GM23338 (cell line): ENCODE measurements at places on chromosomes 12 and 14.
A peak's percentile ranks its signal among the peaks of the same experiment; 100 is the strongest.

GRCh38 chr14:49733836-49734235 is 34.1 kb upstream of the KLHDC2 start:
- DNase-seq, result no peak

- no peak for DNase-seq
Observed at GRCh38 chr12:30970559-30971197, 44.1 kb downstream of the TSPAN11 start.

- DNase-seq, result no peak
Observed at GRCh38 chr12:80422550-80422949, 21.5 kb upstream of the PTPRQ start.

- DNase-seq, result no peak
Observed at GRCh38 chr12:7354529-7354928, 50.7 kb downstream of the ACSM4 start.

GRCh38 chr14:63478010-63478409 is 65.2 kb downstream of the PPP2R5E start:
- no peak for DNase-seq

DNA sequence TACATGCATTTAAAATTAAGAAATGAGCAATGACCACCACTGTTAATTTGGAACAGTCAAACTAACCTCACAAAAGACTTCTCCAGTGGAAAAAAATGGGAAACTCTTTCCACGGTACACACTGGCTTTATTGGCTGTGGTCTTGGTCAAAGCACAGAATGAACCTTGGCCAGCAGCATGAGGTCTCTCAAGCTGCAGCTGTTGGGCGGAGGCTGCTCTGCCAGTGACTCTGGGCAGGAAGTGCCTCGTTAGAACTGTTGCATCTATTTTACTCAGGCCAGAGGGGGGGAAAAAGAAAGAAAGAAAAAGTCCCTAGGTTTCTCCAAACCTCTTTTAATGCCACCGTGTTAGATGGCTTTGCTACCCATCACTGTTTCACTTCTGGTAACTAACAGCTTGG is 279.8 kb upstream of the DIO2 start:
- DNase-seq, result peak; percentile 47

GRCh38 chr14:66228267-66228970 is 257.8 kb upstream of the CCDC196 start:
- no peak for DNase-seq

GRCh38 chr12:69055280-69055679 is 122.3 kb upstream of the CPM start:
- DNase-seq, result no peak

DNA sequence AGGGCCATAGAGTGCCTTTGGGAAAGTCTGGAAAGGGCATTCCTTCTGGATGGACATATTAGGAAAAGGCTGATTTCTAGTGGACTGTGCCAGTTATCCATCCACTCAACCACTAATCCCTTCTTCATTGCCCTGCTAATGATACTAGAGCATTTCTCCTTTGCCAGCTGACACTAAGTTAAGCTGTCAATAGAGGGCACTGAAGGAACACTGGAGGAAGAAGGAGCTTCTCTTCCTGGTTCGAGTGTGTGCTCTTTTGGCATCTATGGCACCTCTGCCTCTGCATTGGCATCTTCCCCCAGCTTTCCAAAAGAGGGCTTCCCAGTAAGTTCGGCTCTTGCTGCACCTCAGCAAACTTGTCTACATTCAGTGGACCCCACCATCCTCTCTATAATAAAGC is 165.4 kb downstream of the DERA start:
- peak; percentile 78 for DNase-seq

- DNase-seq, result no peak
Observed at GRCh38 chr14:104659764-104660523, 29.5 kb upstream of the INF2 start.

DNA sequence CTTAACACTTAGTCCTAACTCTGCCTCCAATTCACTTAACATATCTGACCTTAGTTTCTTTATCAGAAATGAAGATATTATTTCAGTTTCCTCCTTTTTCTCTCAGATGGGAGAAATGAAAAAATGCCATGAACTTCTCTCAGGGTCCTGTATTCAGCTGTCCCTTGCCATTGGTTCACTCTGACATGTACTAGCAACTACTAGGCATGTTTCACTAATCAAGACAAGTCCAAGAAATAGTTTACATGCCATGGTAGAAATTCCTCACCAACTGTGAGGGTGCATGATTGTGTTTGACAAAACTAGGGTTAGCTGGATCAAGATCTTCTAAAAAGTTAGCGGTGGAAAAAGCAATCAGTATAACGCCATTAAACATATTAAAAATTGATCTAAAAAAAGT is 7.0 kb upstream of the ATXN7L3B start:
- DNase-seq, result no peak

DNA sequence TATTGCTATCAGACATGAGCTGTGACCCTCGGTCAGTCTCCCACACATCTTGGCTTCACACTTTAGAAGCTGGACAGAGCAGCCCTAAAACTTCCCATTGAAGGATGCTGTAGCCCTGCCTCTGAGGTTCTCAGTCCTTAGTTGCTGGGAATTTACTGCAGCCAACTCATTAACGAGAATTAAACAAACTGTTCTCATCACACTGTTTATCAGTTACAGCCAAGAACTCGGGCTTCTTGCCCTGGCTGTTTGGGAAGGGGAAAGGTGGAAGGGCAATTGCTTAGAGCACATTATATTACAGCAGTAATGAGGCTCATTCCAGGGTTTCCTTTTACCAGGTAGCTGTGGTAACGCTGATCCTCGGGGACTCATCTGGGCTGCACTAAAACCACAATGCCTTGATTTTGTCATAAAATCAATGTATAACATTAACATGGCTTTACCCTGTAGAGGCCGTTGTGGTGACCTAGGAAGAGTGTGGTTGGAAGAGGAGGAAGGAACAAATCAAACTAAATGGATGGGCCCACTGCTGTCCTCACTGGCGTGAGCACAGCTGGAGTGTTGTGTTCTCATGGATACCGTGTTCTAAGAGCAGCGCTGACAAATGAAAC is 87.1 kb downstream of the GPR135 start:
- no peak for DNase-seq

DNA sequence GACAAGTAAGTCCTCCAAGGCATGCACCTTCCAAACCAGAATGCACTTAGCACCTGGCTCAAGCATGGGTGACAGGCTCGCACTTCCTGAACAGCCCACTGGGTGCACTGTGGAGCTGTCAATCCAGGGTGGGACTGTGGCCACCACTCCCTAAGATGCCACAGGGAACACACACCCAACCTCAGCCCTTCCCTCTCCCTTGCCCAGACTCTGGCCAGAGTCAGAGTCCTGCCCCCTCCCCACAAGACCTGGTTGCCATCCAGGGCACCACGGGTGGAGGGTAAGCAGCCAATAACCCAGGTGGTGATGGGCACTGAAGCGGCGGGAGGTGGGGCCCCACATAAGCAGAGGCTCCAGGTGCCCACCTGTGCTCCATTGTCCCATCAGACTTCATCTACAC is 160.6 kb downstream of the MYRFL start:
- peak; percentile 62 for DNase-seq

GRCh38 chr12:52050116-52050757 is 1.0 kb upstream of the NR4A1 start:
- DNase-seq, result peak; percentile 68

DNA sequence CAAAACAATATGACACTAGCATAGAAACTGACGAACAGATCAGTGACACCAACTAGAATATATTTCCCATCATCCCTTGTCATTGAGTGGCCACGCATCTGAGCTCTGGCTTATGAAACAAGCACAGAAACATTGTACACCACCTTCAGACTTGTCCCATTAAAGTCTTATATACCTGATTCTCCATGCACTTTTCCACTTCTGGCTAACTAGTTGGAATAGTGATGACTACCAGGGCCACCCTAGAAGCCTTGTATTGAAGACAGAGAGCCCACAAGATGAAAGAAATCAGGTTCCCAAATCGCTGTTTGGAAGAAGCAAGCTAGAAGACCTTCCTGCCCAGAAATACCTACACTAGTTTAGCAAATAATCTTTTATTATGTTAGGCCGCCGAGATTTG is 99.7 kb upstream of the PPM1H start:
- DNase-seq, result no peak

DNA sequence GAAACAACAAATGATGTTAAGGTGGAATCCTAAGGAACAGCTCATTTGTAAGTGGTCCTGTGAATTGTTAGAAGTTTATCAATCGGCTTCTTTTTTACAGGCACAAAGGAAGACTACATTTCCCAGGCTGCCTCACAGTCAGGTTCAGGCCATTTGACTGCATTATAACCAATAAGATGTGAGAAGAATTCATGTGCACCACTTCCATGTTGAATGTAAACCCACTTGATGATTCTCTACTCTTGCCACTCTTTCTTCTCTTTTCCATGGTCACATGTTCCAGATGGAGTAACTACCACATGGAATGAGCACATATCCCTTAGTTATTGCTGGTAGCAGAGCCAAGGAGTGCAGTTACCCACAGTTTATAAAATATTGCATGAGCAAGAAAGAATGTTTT is 67.1 kb upstream of the GZMB start:
- DNase-seq, result peak; percentile 21

- DNase-seq, result no peak
Observed at GRCh38 chr12:13444076-13444475, 247.6 kb downstream of the EMP1 start.

GRCh38 chr12:4271717-4272423 is 1.7 kb upstream of the CCND2 start:
- peak; percentile 94 for DNase-seq

DNA sequence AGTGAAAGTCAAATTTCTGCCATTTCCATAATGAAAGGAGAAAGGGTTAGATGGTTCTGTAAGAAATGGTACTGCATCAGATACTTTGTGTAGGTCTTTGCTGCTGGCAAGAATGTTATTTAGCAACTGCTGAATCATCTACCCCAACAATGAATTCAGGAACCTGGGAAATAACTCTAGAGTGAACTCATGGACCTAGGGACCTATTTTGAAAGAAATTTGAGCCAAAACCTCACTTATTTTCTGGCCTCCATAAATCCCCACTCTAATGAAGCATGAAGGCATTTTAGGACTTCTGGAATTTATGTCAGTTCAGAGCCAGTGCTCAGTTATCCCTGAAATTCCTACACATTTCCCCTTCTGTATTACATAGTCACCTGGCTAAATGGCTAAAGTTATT is 50.9 kb upstream of the CPNE8 start:
- no peak for DNase-seq

GRCh38 chr12:45406988-45407850 is 191.3 kb downstream of the ANO6 start:
- no peak for DNase-seq

DNA sequence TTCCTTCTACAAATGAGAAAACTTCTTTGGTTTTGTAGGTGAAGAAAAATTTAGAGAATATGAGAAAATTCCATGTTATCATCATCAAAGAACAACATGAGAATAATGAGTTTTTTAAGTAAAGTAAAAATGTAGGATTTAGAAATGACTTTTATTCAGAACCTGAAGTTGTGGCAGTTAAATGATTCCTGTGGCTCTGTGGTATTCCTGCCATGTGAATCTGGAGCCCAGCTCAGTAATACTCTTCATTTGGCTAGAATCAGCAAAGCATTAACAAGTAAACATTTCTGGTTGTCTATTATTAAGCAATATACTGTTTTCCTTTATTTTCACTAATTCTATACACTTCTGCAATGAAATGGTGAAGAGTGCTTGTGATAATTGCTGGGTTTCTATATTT is 95.6 kb upstream of the E2F7 start:
- DNase-seq, result no peak

- no peak for DNase-seq
Observed at GRCh38 chr12:79997096-79997791, 62.3 kb upstream of the PPP1R12A start.

DNA sequence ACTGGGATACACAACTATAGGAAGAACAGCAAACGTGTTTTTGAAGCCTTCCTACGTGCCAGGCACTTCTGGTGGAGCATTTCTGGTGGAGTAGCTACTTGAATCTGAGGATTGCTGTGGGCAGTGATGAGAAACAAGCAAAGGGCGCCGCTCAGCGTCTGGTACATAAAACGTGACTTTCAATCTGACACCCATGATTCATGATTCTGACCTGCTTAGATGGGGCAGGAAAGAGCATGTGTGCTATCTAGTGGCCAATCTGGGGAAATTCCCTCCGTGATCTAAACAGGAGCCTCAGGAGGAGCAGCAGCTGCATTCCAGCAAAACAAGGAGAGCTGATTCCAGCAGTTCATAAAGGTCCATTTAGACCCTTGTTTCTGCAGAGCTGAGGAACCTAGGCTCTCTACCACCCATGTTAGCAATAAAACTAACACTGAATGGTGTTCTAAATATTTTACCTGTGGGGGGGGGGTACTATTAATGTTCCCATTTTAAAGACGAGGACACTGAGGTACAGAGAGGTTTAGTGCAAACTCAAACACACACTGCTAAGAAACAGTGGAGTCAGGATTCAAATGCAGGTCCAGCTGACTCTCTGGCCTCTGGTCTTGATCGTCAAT is 37.8 kb downstream of the PAH start:
- DNase-seq, result peak; percentile 90

GRCh38 chr12:93322784-93323183 is 54.9 kb upstream of the NUDT4 start:
- DNase-seq, result no peak

DNA sequence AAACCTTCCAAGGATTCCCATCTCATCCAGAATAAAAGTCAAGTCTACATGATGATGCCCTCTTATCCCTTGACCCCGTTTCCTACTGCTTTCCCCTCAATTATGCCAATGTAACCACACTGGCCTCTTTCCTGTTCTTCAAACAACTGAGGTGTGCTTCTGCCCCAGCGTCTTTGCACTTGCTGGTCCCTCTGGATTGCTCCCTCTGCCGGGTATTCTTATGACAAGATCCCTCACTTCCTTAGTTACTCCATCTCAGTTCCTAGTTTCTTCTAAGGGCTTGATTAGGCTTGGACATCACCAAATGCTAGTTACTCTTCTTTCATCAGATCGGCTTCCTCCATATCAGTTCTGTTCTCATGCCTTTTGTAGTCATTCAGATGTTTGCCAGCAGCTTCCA is 32.7 kb upstream of the PELI2 start:
- DNase-seq, result no peak

- DNase-seq, result no peak
Observed at GRCh38 chr12:78977304-78977867, 112.8 kb downstream of the SYT1 start.

DNA sequence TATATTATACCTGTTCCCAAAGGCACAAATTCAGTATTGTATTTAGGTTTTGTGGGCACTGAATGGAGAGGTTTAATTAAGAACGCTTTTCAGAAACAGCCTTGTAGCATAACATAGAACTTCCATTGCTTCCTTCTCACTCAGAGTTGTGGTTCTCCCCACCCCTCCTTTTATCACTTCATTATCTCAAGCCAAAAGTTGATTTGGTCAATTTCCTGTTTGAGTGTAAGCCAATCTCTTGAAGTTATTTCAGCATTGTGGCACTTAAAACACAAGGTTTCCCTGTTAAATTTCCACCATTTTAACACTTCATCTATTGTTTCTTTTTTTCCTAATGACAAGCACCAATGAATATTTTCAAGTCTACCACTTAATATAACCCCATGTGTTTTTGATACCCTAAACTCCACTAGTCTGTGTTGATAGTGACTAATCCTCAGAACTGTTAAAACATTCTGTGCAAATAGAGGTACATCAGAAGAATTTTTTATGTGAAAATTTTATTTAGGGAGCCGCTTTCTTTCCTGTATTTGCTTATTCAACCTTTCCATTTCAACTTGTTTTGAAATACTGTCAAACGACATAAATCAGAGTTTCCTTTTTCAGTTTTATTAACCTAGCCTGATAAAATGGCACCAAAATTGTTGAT is 340.1 kb downstream of the BCAT1 start:
- DNase-seq, result no peak
